ENCODE measurements at places on chromosomes 12 and 14.

DNA sequence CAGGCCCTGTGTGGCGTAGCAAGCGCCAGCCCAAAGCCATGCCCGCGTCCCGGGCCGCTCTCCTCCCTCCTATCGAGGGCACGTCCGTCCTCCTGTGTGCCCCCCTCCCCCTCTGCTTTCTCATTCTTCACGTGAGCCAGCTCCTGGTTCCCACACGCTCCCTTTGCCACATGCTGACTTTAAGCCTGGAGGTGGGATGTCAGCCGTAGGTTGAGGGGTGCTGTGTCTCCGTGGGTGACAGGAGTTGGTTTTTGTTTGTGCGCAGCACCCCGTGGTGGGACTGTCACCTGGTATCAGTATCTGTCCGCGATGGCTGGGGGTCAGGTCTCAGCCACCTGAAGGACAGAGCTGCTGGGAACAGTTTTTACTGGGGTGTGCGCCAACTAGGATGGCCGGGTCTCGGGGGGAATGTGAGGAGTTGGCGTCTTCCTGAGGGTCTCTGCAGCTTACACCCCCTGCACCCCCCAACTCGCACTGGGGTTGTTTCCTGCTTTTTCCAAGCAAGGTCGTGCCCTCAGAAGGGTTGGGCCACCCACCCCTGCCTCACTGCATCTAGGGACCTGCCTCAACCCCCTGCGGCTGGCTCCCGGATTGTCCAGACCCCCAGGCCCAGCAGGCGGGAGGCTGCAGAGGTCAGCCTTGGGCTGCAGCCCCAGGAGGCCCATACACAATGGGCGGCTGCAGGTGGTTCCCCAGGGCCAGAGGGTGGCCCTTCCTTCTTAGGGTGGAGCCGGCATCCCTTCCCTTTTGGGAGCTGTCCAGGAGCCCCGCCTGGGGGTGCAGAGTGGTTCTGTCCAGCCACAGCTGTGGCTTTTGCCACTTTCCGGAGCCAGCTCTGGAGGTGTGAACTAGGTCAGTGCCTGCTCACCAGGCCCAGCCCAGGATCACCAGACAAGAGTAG lies 7.3 kb downstream of the ULK1 start:
- DNase-seq, result peak; percentile 44

- DNase-seq, result no peak
These were observed 128.0 kb downstream of the NUAK1 start for GRCh38 chr12:106010741-106011140.

GRCh38 chr12:73124480-73124879 lies 852.3 kb downstream of the TRHDE start:
- DNase-seq, result no peak

GRCh38 chr14:100660498-100660881 lies 66.2 kb upstream of the DLK1 start:
- no peak for DNase-seq

- no peak for DNase-seq
These were observed 167.4 kb downstream of the PHLDA1 start for GRCh38 chr12:75864161-75864560.

Measured in Calu3 (cell line).